ENCODE measurements at places on chromosomes 5 and 9. TPM values are rescaled to one million over a fixed set of nuclear protein-coding genes. Genes with fewer than 3 reads are reported as not detected.

GRCh38 chr5:12174734-12175133 is 270.5 kb upstream of the CTNND2 start:
- no peak for DNase-seq

IFNA13 gene
- total RNA-seq = not detected

GRCh38 chr5:131988601-131989000 is 22.9 kb downstream of the ACSL6 start:
- DNase-seq = no peak

GGTA1 gene
- total RNA-seq = under 0.01 TPM

LPCAT1 gene
- 62.1 TPM for total RNA-seq

GRCh38 chr9:116795821-116796220 is 108.7 kb downstream of the TRIM32 start:
- DNase-seq = no peak

Measured in fibroblast of lung (primary cell).